ENCODE measurements at places on chromosomes 12 and 14.

- DNase-seq = no peak
Measured at GRCh38 chr14:92515546-92516343, 2.2 kb downstream of the RIN3 start.

DNA sequence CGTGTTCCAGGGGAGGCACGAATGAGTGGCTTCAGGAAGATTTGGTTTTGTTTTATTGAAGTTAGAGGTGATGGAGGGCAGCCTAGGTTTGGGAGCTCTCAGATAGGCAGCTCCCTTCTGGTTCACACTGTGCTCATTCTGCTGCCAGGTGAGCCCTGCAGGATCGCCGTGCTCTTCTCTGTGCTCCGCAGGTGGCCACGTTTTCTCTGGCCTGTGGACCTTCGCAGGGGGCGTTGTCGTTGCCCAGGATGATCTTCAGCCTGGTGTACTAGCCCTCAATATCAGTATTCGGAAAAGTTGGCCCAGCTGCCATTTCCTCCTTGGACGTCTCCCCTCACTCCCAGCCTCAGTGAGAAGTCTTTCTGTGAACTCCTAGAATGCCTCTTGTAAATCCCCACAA lies 69.5 kb downstream of the PELI2 start:
- DNase-seq = no peak

- no peak for DNase-seq
Measured at GRCh38 chr12:52243259-52243855, 10.3 kb downstream of the KRT7 start.

GRCh38 chr12:100199347-100200149 lies 1.1 kb upstream of the ACTR6 start:
- peak; percentile 41 for DNase-seq

GRCh38 chr12:60333461-60333860 lies 737.6 kb downstream of the SLC16A7 start:
- DNase-seq = no peak

GRCh38 chr14:68972507-68973218 lies 6.4 kb downstream of the ACTN1 start:
- DNase-seq = no peak

- DNase-seq = no peak
Measured at GRCh38 chr14:61103541-61104339, 122.7 kb downstream of the SLC38A6 start.

DNA sequence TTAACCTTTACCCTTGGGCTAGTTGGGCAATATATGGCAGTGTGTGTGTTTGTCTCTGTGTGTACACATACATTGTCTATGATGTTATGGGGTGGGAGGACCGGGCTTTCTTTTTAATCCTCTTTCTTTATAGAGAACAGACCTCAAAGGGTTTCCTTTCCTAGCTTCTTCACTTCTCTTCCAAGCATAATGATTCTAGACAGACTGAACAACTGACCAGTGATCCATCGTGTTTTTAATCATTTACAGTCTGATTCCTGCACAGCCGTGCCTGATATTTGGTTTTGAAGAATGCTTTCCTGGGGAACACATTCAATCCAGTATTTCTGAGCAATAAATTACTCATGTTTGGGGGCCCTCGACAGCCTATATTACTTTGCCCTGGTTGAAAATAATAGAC lies 481.1 kb upstream of the DCN start:
- DNase-seq = no peak

DNA sequence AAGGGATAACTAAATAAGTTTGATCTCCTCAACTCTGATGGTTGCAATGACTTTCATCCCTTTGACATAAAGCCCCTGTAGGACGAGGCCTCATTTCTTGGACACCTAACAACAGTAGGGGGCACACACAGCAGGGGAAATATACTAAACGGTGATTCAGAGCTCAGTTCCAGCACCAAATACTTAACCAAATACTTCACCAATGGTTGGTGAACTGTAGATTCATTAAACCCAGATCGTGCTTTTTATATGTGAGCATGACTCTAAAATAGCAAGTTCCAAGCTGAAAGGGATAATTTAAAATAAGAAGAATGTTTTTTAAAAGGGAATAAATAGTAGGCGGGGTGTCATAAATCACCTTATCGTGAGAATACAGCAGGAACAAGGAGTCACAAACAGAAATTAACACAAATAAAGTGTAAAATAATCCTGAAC lies 53.2 kb downstream of the ATG2B start:
- DNase-seq = no peak

DNA sequence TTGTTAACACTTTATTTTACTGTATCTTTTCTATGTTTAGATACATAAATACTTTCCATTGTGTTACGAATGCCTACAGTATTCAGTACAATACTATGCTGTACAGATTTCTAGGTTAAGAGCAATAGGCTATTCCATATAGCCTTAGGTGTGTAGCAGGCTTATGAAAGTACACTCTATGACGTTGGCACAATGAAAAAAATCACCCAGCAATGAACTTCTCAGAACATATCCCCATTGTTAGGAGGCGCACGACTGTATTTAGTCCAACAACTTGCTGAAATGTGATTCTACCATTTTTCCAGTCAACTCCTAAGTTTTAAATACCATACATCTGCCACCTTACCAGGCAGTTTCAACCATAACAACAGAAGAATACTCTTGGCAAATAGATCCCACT lies 1.8 kb downstream of the PARP11 start:
- DNase-seq = no peak

DNA sequence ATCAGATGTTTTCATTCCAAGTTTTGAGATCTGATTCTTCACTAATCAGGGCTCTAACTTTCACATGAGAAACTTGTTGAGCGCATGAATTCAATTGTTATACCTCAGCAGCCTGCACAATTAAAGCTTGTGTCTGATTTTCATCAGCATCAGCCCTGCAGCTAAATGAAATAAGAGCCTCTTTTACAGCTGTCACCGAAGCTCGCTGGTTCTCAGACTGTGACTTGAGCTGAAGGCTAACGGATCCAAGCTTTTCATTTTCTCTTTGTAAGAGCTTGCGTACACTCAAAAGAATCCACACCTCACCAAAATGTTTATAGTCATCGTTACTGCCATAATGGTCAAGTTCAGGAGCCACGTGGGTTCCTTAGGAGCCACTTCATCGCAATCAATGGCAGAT lies 65.5 kb upstream of the BEGAIN start:
- DNase-seq = no peak

- no peak for DNase-seq
Measured at GRCh38 chr12:74981541-74981940, 228.1 kb downstream of the KCNC2 start.

DNA sequence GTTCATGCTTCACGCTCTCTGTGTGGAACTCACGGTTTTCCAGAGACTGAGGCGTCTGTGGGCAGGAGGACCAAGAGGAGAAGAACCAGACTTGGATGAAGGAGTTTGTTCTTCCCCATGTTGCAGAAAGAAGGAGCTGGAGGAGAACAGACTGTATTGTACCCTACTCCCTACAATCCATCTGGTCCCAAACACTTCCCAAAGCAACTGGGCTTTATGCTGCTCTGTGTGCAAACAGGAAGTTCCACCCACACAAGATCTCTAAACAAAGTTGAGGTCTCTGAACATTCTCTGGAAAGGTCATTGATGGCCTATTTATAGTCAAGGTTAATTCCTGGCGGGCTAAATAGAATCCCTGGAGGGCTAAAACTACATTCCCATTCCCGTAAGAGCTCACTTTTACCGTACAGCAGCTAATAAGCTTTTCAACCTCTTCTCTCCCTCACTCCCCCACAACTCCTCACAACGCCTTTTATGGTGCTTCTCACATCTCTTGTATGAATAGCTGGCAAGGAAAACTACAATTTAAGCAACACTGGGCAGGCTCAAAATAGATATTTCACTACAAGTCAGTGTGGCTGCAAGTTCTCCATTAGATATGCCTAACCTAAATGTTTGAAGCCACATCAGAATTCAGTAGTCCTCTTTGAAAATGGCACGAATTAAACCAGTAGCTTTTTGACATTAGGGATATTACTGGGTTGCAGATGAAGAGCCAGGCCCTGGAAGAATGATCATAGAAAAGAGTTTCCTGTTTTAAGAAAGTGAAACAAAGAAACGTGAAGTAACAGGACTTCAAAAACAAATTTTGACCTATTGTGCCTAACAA lies at the start of gene A2M:
A2M (minus strand) TSS at position 189 of the 829 bp plus-strand sequence; CDS start at position 119, 70 bp downstream.
- DNase-seq = no peak
